Spleen (tissue), 13 donors: ENCODE measurements at places on chromosomes 2 and 18. TPM values are rescaled to one million over a fixed set of nuclear protein-coding genes. Genes with fewer than 3 reads are reported as not detected.

The ATP6V1C2 gene
- 0.45 TPM for polyA plus RNA-seq

The WIPF1 gene
- polyA plus RNA-seq: 74.9 TPM

The ALK gene
- polyA plus RNA-seq: not detected

The CCDC150 gene
- 0.54 TPM for polyA plus RNA-seq

The MEX3C gene
- polyA plus RNA-seq: 17.0 TPM

The ARL4C gene
- polyA plus RNA-seq: 12.2 TPM

The COLEC11 gene
- polyA plus RNA-seq: 2.0 TPM

The STPG4 gene
- not detected for polyA plus RNA-seq

The COL3A1 gene
- 59.3 TPM for polyA plus RNA-seq

The CYP26B1 gene
- 0.87 TPM for polyA plus RNA-seq

The LGALSL gene
- 4.8 TPM for polyA plus RNA-seq

The TEKT4 gene
- not detected for polyA plus RNA-seq

The KCNJ13 gene
- not detected for polyA plus RNA-seq

The IL36A gene
- polyA plus RNA-seq: not detected

The CNTNAP5 gene
- not detected for polyA plus RNA-seq

The LAMA1 gene
- 0.20 TPM for polyA plus RNA-seq

The TTC21B gene
- polyA plus RNA-seq: 4.3 TPM

The EML6 gene
- 5.5 TPM for polyA plus RNA-seq

The C1QL2 gene
- not detected for polyA plus RNA-seq

The RAB11FIP5 gene
- 9.5 TPM for polyA plus RNA-seq

The FER1L5 gene
- 0.06 TPM for polyA plus RNA-seq

The MC2R gene
- polyA plus RNA-seq: not detected

The GPR45 gene
- polyA plus RNA-seq: not detected

The QPCT gene
- polyA plus RNA-seq: 4.4 TPM

The IL37 gene
- not detected for polyA plus RNA-seq

The CACNB4 gene
- polyA plus RNA-seq: 0.52 TPM

The MAP3K19 gene
- not detected for polyA plus RNA-seq

The APCDD1 gene
- polyA plus RNA-seq: 2.5 TPM

The SLC4A3 gene
- polyA plus RNA-seq: 0.71 TPM

The DYNAP gene
- 0.35 TPM for polyA plus RNA-seq

The IL1RL1 gene
- polyA plus RNA-seq: 0.56 TPM

The CNGA3 gene
- not detected for polyA plus RNA-seq

The ADAM23 gene
- 2.2 TPM for polyA plus RNA-seq

The STARD6 gene
- polyA plus RNA-seq: not detected

The SH3RF3 gene
- polyA plus RNA-seq: 1.3 TPM
